Activated T-cell treated with anti-CD3 and anti-CD28 coated beads for 1 hour (primary cell): ENCODE measurements at places on chromosomes 5 and 9.
A peak's percentile ranks its signal among the peaks of the same experiment; 100 is the strongest.

DNA sequence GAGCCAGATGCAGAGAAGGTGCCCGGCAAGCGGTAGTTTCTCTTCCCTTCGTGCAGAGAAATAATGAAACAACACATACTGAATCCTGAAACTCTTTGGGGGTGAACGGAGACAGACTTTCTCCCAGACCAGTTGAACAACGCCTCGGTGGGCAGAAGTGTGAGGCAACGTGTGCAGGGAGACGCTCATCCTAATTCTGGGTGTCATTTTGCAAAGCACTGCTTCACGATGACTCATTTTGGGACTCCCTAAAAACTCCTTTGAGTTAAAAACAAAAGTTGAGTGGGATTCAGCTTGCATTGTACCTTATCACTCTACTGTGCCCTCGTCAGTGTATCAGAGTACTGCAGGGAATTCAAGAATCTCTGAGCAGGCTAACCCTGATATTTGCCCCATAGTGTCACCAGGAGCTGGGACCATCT is 3.5 kb upstream of the NEK6 start:
- no peak for DNase-seq

DNA sequence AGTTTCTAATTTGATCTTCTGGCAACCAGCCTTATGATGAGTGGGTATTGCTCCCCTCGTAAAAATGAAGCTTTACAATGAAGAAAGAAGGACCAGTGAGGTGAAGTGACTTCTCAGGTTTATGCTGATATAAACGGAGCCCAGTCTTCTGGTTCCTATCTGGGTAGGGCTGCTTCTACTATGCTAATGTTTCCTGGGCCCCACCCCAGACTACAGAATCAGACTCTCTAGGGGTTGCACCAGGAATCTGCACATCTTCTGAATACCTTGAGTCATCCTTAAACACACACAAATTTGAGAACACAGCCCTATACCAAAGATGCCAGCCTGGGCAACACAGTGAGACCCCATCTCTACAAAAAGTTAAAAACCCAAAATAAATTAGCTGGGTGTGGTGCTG is 16.2 kb downstream of the BTF3 start:
- no peak for DNase-seq

DNA sequence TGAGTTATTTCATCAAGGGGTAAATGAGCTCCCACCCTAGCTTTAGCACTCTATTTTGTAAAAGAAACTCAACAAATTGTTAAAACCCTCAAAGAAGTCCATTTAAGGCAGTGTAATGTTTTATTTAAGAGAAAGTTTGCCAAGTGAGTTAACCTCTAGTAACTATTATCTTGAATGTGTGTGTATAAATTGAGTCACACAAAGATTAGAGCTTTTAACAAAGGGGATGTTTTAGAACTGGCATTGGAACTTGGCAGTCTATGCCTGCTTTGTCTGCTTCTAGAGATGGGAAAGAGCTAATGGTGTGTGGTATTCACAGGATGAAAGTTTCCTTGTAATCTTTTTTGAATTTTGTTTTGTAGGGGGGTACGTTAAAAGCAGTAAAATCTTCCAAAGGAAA is 33.2 kb downstream of the KDM3B start:
- no peak for DNase-seq

DNA sequence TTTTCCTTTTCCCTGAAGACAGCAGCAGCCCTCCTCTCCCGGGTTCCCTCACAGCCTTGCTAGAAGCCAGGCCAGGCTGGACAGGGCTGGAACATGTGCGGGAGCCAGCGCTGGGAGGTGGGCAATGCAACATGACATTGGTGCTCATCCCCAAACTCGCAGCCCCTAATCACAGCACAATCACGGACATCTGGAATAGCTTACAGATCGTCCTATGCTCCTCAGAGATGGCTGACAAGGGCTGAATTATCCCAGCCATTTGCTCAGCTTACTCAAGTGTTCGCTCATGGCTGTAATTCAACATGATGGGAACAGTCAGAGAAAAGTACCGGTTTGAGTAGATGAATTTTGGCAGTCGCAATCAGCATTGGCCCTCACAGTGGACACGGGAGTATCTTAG is 49.8 kb downstream of the FSTL4 start:
- DNase-seq: no peak

GRCh38 chr5:133610489-133611356 is 1.6 kb downstream of the FSTL4 start:
- DNase-seq: peak; percentile 14

DNA sequence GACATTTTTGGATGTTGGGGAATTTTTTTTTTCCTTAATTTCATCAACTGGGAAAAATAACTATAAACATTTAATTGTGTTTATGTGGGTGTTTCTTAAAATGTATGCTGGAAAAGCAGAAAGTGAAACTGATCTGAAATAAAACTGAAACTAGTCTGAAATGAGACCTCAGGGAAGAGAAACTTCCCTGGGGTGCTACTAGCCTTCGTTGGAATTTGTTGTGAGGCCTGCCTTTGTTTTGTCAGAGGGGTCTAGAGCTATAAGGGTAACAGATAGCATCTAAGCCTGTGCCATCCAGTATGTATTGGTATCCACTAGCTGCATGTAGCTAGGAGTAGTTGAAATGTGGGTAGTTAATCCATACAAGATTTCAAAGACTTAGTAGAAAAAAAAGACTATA is 10.4 kb downstream of the ZNF618 start:
- no peak for DNase-seq

DNA sequence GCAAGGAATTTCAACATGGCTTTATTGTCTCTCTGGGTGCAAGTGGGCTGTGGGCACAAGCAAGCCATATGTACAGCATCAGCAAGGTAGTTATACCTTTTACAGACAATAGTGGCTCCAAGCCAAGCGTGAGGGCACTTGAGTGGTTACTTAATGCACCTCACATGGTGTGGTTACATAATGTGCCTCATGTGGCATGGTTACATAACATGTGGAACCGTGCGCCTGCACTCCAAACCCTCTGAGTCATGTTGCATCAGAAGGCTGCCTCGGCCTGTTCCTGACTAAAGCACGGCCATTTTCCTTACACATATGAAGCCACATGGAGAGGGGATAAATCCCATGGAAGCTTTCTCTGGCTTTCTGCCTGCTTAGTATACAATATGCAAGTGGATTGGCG is 150.9 kb downstream of the OSTF1 start:
- no peak for DNase-seq

DNA sequence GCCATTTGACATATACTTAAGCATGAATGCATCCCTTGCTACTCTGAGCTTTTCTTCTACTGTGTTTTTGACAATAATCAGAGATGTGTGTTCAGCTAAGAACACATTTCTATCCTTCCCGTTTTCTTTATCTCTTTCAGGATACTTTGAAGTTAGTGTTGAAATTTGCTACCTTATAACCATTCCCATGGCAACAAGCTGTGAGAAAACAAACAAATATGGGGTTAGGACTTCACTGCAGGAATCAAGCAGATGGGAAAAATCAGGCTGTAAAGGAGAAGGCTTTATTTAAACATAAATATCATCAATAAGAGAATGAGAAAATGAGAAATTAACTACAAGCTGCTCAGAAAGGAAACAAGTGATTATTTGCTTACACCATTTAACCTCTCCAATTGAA is 35.2 kb downstream of the ZCCHC9 start:
- no peak for DNase-seq

DNA sequence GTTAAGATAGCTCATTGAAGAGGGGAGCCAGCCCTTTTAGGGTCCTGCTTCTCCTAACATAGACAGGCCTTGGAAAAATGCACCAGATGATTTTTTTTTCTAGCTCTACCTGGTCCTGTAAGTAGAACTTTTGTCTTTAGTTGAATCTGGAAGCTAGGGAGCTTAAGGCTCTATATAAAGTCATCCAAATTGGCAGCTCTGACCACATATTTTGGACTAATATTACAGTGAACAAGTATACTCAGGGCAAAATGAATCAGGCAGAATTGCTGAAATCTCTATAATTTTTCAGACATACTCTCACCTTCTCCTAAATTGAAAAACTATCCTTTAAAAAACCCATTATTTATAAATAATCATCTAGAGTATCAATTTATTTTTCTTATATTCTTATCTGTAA is 375.6 kb downstream of the OSTF1 start:
- DNase-seq: no peak

- DNase-seq: no peak
Measured at GRCh38 chr9:127884427-127884911, 7.0 kb upstream of the AK1 start.

DNA sequence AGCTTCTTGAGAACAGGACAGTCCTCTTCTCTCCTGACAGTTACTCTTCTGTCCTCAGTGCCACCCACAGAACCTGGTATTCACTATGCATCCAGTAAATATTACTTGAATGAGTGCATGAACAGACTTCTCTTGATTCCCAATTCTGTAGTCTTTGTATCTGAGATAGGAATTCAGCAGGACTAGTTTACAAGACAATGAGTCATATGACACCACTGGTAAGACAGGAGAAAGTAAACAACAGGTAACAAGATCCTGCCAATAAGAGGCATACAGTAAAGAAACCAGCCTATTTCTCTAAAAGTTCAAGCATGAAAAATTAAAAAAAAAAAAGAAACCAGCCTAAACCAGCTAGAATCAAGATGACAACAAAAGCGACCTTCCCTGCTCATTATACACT is 6.2 kb downstream of the ZNF883 start:
- no peak for DNase-seq

- DNase-seq: no peak
Measured at GRCh38 chr9:123637945-123638634, 282.1 kb downstream of the CRB2 start.
